Hypothalamus (tissue), 51 donors: ENCODE measurements at places on chromosomes 4 and X.

DNA sequence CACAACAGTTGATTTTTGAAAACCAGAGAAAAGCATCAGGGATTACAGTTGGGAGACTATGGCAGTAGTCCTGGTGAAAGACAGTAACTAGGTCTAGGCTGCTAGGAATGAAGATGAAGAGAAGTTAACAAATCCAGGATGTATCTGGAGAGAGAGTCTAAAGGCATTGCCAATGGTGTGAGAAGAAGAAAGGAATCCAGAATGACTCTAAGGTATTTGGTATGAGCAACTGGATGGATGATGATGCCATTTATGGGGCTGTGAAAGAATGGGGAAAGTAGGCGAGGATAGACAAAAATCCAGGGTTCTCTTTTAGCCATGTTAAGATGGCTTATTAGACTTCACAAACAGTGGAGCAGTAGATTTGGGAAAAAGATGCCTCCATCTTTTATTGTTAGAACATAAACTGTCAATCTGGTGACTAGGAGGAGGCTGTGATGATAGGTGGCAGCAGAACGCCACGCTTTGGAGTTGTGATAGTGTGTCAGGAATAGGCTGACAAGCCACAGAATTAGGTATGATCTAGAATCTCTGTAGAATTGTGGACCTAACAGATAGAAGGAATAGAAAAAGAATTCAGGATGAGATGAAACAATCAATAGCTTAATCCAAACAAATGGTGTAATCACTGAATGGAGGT is 27.3 kb upstream of the JADE1 start:
- no peak for DNase-seq

DNA sequence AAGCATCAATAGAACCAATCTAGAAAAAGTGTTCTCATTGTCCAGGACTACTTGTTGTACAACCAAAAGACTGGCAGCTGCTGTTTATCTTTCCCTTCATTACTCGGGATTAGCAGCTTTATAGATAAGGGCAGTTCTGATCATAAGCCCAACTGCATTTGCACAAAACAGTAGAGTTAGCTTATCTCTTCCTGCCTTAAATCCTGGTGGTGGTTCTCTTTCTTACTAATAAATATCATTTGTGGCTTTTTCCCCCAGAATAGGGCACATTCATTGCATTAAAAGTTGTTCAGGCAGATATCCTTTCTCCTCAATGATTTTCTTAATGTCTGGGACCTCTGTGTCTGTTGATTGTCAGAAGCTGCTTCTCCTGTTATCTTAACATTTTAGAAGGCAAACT is 20.2 kb upstream of the RRAGB start:
- no peak for DNase-seq

GRCh38 chr4:128289523-128290158 is 2.0 kb upstream of the PGRMC2 start:
- DNase-seq: no peak

- no peak for DNase-seq
These were observed 32.3 kb upstream of the BBS12 start for GRCh38 chr4:122700178-122700725.

DNA sequence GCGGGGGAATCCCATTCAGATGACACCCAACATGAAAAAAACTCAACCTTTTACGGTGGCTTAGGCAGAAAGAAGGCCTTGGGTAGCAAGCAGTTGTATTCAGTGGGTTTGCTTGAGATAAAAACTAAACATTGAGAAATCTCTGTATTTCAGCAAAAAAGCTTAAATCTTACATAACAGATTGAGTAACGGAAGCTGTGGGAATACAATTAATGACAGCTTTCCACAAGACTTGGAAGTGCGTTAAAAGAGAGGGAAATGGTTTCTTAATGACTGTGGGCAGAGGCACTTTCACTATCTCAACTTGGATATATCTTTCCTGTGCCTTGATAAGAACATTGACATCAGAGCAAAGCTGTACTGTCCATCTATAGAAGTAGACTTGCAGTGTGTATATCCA is 418.5 kb upstream of the HS3ST1 start:
- no peak for DNase-seq

DNA sequence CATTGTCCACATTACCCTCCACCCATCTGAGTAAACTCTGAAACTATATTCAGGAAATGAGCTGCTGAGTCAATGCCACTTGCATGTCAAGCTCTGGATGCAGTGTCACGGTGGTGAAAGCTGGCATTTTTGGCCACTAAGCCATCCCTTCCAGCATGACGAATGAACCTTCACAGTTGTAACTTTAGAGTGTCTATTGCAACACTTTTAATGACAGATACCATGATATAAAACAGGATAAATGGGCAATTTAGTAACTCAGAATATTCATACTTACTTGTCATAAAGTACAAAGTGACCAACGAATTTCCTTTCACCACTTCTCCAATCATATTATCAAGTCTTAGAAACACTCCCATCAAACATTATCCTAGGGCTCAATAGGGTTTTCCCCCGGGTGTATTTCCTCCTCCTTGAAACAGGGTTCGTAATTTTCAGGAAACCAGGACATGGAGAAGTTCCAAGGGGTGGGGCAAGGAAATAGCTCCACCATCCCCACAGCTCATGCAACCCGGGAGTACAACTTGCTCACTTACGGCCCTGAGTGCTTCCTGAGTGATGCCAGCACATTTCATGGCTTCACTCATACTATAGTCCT is 73.1 kb downstream of the MTHFD2L start:
- no peak for DNase-seq

DNA sequence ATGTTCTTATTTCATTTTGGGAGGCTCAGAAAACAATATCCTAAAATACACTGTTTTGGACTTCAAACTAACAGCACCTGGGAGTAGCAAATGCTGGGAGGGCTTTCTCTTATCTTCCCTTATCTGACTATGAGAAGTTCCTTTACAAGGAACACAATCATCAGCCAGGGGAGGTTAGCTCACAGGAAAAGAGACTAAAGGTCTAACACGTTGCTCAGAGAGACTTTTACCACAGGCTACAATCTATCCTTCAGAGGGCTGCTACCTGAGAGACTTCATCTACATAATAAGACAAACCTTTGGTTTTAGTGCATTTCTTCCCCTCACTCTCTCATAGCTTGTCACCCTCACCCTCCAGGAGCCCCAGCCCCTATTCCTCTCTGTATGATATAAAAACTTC is 35.8 kb downstream of the MEPE start:
- no peak for DNase-seq

GRCh38 chrX:150935467-150935866 is 37.0 kb upstream of the CD99L2 start:
- no peak for DNase-seq

DNA sequence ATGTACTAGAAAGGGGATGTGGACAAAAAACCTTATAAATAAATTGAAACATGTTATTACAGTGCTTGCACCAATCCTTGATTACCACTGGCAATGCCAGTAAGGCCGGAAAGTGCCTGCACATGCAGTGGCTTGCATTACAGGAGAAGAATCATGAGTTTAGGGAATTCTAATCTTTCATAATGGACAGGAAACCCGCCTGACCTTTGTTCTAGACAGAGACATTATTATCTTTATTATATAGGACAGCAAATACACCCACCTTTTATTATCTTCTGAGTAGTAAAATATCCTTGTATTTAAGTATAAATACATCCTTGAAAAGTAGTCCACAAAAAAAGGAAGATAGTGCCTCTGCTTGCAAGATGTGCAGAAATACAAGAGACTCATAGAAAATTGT is 379.9 kb upstream of the LCORL start:
- DNase-seq: no peak

DNA sequence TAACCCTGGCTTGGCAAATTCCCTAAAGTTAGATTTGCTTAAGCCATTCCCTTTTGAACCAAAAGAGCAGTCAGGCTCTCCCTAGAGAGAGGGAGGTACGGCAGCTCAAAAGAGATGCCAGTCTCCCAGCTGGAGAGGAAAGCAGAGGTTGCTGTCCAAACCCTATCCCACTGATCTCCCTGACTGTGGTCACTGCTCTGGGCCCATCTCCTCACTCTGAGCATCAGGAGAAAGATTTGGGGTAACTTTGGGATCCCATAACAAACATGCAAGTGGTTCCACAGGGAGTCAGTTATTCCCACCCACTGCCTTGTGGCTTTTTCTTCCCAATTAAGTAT is 17.1 kb downstream of the ACSL1 start:
- no peak for DNase-seq

- DNase-seq: no peak
These were observed 58.0 kb downstream of the ENPEP start for GRCh38 chr4:110533940-110534339.

DNA sequence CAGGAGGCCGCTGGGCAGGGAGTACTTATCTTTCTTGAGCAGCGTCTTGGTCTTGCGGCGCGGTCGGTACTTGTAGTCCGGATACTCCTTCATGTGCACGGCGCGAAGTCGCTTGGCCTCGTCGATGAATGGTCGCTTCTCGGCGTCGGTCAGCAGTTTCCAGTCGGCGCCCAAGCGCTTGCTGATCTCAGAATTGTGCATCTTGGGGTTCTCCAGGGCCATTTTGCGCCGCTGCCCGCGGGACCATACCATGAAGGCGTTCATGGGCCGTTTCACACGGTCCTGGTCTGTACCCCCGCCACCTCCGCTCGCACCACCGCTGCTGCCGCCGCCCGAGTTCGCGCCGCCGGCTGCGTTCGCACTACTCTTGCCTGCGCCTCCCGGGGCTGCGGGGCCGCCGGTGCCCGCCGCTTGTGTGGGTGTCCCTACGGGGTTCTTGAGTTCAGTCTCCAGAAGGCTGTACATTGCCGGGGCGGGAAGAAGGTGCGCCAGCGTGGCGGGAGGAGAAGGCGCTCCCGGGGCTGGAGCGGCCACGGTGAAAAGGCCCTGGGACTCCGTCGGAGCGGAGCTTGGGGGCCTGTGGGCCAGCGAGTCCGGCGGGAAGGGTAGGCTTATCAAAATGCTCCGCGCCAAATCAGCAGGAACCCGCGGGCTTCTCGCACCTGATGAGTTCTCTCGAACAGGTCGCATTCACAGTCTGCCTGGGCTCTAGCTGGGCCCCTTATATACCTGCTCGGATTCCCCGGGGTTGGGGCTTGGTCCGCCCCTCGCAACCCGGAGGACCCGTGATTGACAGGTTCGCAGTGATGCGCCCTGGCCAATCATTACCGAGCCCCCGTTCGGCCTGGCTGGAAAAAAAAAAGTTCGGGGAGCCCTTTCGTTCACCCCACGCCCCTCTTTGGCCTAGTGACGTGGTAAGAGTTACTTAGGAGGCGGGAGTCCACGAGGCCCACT is at the start of gene SOX3:
TSS of gene SOX3 (minus strand) at position 699 of the 954 bp plus-strand sequence. CDS start at position 690, 9 bp downstream.
- DNase-seq: peak; percentile 3

DNA sequence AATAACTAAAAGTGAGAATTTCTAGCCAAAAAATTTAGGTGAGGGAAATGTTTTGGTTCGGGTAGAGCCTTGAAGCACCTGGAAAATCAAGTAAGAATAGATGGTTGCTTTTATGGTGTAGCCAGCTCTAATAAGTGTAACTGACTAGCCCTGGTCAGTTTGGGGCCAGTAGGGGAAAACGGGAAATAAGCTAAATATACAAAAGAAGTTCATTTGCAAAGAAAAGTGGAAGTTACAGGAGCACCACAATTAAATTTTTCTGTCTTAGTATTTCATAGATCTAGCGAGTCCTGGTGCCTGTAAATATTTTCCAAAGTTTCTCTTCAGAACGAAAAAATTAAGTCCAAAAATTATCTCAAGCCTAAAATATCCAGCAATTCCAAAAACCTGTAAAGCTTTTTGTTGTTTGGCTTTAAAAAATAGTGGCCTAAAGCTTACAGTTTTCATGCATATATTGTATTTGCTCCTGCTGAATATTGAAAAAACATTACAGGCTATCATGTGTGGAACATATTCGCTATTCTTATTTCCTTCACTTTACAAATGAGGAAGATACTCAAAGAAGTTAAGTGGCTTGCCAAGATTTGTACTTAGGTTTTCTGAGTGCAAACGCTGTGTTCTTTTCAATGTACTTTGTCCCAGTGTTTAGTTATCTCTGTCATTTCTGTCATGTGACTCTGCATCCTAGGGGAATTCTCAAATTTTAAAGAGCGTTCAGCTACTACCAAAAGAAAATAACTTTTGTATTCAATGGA is 7.3 kb upstream of the PTPN13 start:
- DNase-seq: no peak

DNA sequence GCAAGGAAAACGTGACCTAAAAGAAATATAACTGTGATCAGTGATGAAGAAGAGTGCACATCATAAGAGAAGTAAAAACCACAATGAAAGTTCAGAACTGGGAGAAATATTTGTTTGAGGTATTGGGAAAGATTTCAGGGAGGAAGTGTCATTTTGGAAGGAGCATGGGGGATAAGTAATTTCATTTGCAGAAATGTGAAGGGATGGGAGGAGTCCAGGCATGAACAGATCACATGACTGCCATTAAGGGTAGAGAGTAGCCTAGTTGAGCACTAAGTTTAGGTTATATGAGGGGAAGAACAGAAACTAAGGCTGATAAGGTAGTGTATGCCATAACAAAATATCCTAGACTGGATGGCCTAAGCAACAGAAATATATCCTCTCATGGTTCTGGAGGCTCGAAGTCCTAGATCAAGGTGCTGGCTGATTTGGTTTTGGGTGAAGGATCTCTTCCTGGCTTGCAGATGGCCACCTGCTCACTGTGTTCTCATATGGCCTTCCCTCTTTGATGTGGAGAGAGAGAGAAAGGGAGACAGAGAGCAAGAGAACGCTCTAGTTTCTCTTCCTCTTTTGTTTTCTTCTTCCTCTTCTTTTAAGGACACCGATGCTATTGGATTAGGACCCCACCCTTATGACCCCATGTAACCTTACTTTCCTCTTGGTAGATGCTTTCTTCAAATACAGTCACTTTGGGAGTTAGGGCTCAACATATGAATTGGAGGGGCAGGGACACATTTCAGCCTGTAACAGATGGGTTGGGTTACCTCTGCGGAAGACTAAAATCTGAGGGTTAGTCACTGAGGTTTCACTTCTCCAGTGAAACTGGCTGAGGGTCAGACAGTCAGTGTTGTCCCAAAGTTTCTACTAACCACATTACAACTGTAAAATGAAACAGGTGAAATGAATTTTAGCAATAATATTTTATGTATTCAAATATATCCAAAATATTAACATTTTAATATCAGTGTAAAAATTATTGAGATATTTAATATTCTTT is 77.9 kb downstream of the EGF start:
- no peak for DNase-seq

- no peak for DNase-seq
These were observed 60.2 kb upstream of the CBR4 start for GRCh38 chr4:169070071-169070894.

DNA sequence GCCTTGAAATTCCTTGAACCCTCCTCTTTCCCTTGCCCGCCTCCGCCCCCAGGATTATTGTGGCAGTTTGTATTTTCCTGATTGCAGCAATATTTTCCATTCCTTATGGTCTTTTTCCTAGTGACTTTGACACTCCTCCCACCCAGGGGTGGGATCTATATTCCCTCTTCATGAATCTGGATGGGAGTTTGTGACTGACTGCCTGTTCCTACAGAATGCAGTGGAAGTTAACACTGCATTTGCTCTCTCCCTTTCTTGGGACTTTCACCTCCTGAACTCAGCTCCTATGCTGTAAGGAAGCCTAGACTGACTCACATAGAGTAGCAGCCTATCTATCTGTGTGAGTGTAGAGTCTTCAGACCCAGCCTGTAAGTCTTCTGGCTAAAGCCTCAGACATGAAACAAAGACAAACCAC is 2.2 kb downstream of the FUNDC2 start:
- DNase-seq: no peak
